HEK293T (cell line): ENCODE measurements at places on chromosomes 2 and 18.

DNA sequence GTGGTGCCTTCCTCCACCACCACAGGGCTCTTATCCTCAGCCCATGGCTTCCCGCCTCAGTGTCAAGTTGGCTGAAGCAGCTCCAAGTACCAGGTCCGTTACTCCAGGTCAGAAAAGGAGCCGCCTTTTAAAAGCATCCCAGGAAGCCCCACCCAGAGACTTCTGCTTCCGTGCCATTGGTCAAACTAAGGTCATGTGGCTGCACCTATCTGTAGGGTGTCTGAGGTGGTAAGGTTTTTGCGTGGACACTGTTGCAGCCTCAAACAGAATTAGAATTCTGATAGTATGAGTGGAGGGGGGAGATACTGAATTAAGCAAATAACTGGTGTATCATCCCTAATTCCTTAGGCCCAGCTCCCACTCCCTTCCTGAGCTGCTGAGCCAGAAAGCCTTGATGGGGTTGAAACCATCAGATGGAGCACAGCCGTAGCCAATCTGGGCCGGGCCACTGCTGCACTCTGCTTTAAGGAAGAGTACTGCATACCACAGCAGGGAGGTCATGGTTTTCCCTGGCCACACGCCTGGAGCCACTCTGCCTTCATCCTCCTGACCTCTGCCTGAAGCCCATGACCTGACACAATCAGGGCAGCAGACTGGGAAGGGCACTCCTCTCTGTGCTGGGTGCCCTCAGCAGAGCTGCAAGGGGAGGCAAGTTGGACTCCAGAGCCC is 8.4 kb downstream of the TMEM247 start:
- no peak for DNase-seq

GRCh38 chr2:17752892-17753802 is 463 bp downstream of the SMC6 start:
- peak; percentile 49 for DNase-seq

GRCh38 chr2:134079373-134079772 is 174.5 kb upstream of the MGAT5 start:
- no peak for DNase-seq

DNA sequence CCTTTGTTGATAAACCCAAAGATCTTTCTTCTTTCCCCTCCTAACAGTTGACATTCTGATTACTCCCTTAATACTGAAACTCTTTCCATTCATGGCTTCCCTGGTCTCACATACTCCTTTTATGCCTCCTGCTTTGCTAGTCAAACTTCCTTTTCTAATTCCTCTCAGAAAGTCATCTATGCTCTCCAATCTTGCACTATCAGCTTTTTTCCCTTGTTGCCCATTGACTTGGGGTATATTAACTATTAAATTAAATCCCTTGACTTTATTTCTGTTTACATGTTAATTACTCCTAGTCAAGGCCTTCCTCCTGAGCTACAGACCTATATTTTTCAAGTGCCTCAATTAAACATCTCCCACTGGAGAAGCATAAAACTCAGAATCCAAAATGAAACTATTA is 3.6 kb upstream of the COL5A2 start:
- DNase-seq: no peak

DNA sequence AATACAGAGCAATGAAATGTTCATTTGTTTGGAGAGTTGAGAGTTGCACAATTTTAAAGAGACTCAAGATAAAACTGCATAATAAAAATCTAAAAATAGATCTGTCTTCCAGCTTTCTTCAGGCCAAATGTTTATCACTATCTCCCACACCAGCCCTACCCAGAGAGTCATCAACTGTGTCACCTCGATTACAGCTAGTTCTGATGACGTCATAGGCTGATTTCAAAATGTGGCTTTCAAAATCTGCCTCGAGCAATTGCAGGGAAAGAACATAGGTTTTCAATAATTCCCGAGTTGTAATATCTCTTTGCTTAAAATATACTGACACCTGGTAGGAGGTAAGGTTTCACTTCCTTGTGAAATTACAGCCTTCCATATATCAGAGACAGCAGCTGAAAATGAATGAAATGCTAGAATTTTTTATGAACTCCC is 677.6 kb upstream of the ID2 start:
- no peak for DNase-seq

DNA sequence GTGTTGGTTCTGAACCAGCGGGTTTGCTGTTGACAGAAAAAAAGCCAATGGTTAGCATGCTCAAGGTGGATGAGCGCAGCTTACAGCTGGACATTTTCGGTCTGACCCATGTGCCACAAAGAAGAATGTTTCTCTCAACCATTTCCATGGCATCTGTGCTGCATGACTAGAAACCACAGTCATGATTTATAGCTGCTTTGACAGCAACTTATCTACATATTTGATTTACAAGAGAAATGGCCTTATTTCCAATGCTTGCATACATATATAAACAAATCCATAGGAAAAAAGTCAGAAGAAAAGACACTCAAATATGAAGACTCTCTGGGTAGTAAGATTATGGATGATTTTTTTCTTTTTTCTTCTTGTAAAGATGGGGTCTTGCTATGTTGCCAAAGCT is 98.2 kb downstream of the DYNC1I2 start:
- no peak for DNase-seq

- DNase-seq: no peak
These were observed 138.8 kb upstream of the GPC1 start for GRCh38 chr2:240296476-240297255.

GRCh38 chr2:6872394-6872793 is 5.2 kb upstream of the RSAD2 start:
- no peak for DNase-seq

GRCh38 chr2:81304154-81304830 is 999.7 kb upstream of the LRRTM1 start:
- DNase-seq: no peak

GRCh38 chr2:55026202-55026601 is 24.0 kb downstream of the RTN4 start:
- DNase-seq: no peak

DNA sequence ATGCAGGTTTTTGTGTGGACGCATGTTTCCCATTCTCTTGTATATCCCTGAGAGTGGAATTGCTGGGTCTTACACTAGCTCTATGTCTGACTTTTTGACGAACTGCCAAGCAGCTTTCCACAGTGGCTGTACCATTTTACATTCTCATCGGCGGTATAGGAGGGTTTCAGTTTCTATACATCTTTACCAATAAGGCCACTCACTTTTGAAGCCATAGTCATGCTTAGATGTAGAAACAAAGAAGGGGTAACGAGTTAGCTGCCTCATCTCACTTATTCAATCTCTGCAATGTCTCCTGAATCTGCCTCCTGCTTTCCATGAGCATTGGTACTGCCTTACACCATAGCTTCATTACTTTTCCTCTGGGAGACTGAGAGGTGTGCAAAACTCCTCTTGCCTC is 47.4 kb downstream of the MMADHC start:
- DNase-seq: no peak

DNA sequence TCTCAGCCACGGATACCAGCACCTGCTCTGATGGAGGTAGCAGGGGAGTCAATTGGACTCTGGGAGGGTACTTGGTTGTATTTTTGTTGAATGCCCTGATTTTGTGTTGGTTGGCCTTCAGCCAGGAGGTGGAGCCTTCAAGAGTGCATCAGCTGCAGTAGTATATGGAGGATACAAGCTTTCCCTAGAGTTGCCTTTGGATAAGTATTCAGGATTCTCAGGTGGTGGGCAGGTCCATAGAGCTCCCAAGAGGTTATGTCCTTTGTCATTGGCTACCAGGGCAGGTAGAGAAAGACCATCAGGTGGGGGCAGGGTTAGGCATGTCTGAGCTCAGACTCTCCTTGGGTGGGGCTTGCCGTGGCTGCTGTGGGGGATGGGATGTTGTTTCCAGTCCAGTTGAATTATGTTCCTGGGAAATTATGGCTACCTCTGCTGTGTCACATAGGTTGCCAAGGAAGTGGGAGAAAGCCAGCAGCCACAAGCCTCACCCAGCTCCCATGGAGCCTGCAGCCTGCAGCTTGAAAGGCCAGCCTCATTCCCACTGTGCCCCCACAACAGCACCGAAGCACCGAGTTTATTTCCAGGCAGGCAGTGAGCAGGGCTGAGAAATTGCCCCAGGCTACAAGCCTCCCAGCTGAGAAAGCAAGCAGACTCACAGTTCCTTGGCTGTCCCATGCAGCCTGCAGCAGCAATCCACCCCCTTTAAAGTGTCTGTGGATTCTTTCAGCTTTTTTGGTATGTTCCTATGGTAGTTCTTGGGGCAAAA is 38.6 kb upstream of the CHST9 start:
- no peak for DNase-seq

GRCh38 chr2:220353897-220354296 is 726.5 kb downstream of the SLC4A3 start:
- no peak for DNase-seq

GRCh38 chr2:119173556-119174060 is 15.1 kb upstream of the C1QL2 start:
- no peak for DNase-seq

DNA sequence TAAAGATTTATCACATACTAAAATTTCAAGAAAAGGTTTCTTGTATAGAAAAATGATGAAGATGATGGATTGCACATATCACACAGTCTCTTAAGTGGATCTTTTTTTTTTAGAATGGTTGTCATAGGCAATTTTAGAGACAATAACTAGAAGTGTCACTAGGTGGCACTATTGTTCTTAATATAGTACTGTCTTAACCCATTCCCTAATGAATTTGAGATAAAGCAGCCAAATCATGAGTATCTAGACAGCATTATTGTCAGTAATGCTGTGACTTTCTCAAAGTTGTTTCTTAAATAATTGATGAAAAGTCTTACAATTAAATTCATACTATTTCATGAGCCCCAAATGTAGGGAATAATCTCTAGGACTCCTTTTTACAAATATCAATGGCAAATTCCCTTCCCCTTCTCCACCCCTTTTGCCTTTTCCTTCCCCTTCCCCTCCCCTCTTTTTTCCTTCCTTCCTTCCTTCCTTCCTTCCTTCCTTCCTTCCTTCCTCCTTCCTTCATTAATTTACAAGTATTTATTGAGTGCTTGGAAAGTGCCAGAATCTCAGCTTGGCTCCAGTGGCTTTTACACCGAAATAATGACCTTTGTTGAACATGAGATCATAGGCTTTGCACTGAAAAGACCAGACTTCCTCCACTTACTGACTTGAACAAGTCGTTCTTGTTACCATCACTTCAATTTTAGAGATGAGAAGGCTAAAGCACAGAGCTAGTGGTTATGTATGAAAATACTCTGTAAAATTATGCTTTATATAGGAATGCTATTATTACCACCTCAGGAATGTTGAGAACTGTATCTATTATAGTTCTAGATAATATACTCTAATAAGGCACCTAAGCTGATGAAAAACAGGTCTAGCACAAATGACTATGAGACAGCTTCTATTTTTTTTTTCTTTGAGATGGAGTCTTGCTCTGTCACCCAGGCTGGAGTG is 19.8 kb downstream of the MYL12B start:
- peak; percentile 15 for DNase-seq
